ENCODE measurements at places on chromosomes 6 and 20.

DNA sequence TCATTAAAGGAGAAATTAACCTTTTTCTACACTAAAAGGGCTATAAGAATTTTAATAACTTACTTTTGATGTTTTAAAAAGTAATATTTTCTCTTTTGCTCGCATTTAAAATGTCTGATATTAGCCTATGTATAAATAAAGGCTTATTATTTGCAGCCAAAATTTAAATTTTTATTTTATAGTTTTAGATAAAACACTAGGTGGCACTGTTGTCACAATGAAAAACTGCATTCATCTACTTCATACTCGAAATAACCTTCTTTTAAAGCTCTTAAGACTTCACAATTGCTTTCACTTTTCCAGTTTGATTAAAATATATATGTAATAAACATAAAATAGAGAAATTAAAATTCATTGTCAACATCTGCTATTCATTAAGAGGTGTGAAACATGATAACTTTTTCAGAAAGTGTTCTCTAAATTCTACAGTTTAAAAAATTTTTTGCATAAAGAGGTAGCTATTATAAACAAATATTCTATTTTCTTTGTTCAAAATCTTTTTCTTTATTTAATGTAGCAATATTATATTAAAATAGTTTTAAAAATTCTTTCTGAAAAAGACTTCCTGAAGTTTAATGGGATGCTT is 78.8 kb upstream of the DEFB112 start:
- DNase-seq, result no peak

- no peak for DNase-seq
These were observed 181.0 kb upstream of the ZNF217 start for GRCh38 chr20:53774461-53775203.

- DNase-seq, result no peak
These were observed 489.3 kb upstream of the FLRT3 start for GRCh38 chr20:14826543-14827313.

GRCh38 chr6:106761160-106761559 is 131.8 kb downstream of the QRSL1 start:
- DNase-seq, result no peak

GRCh38 chr6:44514085-44514484 is 126.6 kb downstream of the CDC5L start:
- no peak for DNase-seq

DNA sequence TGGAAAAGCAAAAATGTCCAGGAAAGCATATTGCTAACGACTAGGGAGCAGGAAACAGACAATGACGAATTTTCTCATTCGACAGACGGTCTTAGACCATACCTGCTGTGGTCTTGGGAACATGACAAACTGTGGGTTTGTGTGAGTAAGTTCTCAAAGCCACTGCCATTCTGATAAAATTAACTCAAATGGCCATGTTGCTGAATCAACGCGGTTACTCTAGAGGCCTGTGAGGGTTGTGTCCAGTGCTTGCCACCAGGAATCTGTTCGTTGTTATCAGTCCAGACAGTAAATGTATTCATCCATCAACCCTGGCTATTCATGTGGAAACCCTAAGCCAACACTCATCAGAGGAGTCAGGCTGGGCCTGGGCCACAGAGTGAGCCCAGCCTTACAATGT is 124.3 kb downstream of the MYLK4 start:
- DNase-seq, result no peak

- no peak for DNase-seq
These were observed 2.6 kb upstream of the NR2E1 start for GRCh38 chr6:108163267-108163643.

- DNase-seq, result no peak
These were observed 3.8 kb upstream of the LPA start for GRCh38 chr6:160667639-160668481.

DNA sequence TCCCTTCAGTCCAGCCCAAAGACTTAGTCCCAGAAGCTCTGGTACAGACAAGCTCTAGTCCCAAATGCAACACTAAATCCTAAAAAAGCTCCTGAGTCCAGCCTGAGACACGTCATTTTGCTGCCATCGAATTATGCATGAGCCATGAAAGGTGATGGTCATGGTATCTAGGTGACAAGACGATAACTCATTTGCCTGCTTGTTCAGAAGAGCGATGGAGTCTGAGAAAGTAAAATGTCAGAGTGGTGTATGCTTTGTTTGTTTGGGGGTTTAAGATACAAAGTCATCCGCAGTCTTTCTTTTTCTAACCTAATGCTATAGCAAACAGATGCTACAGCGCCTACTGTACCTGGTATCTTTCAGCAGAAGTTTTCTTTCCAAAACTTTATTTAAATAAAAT is 54.7 kb downstream of the SLC23A2 start:
- no peak for DNase-seq

DNA sequence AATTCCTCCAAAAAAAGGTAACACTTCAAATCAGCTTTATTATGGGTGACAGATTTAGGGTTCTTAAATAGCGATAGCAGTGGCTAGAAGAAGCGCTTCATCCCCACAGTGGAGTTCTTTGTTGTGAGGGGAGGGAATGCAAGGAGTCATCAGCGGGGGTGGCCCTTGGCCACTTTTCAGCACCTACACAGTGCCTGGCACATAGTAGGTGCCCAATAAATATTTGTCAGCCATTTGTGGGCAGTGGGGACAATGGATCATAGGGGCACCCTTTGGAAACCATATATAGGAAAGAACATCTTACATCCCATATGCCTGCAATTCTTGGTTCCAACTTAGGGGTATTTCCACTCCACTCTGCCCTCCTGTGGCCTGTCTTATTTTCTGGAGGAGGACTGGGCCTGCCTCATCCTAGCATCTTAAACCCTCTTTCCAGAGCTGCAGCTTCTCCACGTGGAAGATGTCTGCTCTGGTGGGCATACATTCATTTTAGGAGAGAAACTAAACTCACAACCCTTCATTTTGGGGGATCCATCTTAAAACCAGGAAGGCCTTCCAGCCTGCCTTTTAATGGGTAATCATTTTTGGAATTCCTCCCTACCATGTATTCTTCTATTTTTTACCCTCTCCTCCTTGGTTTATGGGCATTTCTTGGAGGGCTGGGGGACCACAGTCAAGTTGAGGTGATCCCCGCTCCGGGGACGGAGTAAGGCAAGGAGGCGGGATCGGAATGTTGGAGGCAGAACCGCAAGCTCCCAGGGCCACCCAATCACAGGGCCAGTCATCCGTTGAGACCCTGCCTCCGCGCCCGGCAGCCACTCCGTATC is 2.6 kb upstream of the GPSM3 start:
- DNase-seq, result no peak

DNA sequence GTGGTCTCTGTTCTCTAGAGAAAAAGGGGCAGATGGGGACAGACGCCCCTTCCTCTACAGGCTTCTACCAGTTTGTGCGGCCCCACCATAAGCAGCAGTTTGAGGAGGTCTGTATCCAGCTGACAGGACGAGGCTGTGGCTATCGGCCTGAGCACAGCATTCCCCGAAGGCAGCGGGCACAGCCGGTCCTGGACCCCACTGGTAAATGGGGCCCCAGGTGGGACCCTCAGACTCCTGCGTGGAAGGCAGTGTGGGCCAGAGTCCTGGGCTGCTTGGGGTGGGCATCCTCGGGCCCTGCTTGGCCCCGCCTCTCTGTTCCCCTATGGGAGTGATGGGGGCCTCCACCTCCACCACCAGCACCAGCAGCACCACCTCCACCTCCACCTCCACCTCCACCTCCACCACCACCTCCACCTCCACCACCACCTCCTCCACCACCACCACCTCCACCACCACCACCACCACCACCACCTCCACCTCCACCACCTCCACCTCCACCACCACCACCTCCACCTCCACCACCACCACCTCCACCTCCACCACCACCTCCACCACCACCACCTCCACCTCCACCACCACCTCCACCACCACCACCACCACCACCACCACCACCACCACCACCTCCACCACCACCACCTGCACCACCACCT is 3.2 kb upstream of the TNFRSF6B start:
- DNase-seq, result peak; percentile 44

DNA sequence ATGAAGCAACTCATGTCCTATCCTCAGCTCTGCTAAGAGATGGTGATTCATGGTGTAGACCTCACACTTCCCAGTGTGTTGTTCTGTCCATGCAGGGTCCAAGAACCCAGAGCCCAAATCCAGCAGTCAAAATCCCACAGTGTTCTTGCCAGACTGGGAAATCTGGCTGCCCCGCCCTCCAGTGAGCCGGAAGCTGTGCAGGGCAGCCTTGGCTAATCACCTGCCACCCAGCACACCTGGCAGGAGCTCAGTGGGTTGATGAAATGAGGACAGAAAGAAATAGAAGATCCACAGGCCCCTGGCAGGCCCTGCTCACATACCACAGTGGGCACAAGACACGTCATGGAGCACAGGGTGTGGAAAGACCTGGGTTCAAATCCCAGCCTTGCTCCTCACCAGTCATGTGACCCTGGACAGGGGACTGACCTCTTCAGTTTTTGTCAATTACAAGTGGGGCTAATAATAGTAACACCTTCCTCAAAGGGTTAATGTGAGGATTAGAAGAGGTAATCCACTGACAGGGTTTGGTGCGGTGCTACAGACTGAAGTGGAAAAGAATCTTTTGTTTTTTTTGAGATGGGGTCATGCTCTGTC is 13.6 kb upstream of the GUCA1A start:
- no peak for DNase-seq

DNA sequence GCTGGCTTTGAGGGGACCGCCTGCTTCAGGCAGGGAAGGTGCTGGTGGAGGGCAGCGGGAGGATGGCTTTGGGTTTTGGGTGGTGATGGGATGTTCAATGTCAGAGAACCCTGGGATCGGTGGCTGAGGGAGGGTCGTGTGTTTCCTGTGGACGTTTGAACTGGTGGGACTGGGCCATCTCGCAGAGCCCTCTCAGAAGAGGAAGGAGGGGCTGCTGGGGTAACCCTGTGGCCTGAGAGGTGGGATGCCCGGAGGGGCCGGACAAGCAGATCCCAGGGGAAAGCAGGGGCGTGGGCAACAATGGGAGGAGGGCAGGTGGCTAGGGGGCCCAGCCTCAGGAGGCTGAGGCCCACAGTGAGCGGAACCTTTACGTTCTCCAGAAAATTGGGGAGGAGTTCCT is 34.9 kb downstream of the PYGB start:
- peak; percentile 42 for DNase-seq

DNA sequence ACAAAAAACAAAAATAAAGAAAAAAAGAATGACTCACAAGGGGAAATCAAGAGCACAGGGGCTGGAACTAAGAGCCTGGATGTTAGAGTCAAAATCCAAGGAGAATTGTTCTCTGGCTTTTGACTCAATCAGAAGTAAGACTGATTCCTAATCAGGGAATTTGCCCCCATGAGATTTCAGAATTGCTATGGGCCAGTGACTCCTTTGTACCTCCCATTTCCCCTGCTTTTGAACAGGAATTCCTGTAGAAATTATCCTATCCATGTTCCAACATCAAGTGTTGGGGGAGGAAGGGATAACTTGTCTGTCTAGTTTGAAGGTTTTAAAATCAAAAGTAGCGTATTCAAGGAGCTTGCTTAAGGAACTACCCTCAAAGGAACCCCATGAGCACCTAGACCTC is 396.7 kb downstream of the CDC5L start:
- DNase-seq, result no peak

GRCh38 chr6:126764671-126765070 is 353.8 kb upstream of the RSPO3 start:
- DNase-seq, result no peak

GRCh38 chr6:39335780-39336545 is 13.5 kb upstream of the KCNK16 start:
- peak; percentile 70 for DNase-seq

GRCh38 chr20:57071954-57072583 is 194.4 kb downstream of the BMP7 start:
- DNase-seq, result no peak

GRCh38 chr6:115796829-115797228 is 263.9 kb downstream of the FRK start:
- no peak for DNase-seq

DNA sequence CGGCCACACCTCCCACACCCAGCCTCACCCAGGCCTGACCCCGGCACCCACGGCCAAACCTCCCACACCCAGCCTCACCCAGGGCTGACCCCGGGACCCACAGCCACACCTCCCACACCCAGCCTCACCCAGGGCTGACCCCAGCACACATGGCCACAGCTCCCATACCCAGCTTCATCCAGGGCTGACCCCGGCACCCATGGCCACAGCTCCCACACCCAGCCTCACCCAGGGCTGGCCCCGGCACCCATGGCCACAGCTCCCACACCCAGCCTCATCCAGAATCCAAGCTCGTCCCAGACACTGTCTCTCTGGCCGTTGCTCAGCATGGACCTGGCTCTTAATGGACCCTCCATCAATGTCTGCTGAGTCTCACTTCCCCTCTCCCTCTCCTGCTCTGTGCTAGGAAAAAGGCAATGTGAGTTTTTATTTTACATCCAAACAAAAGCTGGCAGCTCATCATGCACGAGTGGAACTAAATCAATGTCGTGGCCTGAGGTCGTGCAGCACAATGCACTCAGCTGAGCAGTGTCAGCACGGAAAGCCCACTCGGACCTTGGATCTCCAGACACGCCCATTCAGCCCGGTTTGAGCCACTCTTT is 36.1 kb downstream of the NINL start:
- DNase-seq, result no peak

- no peak for DNase-seq
These were observed 166.2 kb upstream of the CHD6 start for GRCh38 chr20:41784209-41784958.

DNA sequence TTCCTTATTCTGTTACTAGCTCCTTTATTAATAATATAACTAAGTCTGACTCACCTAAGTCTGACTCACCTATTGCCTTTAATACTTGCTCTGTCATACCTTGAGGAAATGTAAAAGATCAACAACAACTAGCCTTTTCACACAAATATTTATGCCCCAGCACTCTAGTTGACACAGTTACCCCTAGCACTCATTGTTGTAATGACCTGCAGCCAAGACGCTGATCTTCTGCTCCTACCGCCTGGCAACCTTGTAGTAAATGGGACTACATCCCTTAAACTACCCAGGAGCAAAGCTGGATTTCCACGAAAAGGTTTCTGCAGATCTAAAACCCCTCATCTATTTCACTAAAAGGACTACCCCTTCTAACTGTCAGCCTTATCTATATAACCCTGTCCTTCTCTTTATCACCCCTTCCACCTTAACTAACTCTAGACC is 90.0 kb downstream of the PLG start:
- DNase-seq, result no peak

DNA sequence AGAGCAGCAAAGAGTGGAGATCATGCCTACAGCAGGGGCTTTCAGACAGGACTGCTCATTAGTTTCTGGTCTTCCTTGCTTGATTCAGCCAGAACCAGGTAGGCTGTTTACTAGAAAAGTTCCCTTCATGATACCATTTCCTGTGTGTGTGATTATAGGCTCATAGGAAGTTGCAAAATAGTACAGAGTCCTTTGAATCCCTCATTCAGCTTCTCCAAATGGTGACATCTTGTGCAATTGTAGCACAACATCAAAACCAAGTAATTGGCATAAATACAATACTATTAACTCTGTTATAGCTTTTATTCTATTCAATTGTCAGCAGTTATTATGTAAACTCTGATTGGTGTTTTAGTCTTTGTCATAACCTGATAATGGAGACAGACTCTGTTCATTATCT is 347.3 kb upstream of the CDH4 start:
- DNase-seq, result no peak

- DNase-seq, result no peak
These were observed 56.1 kb downstream of the ADAT2 start for GRCh38 chr6:143394389-143394788.
